ENCODE measurements at places on chromosomes 6 and 20.

DNA sequence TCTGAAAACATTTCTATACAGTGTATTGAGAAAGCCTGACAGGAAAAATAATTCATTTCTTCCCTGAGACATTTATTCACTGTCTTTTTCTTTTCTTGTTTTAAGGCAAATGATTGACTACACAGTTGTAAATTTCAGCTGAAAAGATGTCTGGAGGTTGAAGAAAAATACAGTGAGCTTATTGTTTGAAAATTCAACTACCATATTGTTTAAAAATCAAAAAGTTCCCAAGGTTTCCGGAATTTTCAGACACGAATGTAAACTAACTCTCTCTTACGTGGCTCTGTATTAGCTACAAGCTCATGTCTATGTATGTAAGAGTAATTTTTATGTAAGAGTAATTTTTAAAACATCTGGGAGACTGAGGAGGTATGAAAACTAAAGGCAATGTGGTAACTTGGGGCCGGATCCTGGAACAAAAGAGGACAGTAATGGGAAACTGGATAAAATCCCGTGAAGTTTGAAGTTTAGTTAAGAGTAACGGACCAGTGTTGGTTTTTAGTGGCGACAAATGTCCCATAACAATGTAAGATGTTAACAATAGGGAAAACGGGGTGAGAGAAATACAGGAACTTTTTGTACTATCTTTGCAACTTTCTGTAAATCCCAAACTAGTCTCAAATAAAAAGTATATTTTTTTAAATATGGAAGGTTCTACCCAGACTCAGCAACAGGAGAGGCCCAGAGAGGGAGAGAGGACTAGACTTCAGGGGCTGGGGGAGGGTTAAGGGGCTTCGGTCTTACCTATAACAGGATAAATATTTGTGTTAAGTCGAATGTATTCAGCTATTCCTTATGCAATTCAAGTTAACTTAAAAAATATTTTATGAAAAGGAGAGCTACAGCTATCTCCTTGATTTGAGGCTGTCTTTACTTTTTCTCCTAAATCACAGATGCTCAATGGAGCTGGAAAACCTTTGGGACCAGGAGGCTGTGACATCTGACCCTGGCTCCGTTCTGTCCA, 1.3 kb downstream of the PTGIS start:
- DNase-seq = no peak

DNA sequence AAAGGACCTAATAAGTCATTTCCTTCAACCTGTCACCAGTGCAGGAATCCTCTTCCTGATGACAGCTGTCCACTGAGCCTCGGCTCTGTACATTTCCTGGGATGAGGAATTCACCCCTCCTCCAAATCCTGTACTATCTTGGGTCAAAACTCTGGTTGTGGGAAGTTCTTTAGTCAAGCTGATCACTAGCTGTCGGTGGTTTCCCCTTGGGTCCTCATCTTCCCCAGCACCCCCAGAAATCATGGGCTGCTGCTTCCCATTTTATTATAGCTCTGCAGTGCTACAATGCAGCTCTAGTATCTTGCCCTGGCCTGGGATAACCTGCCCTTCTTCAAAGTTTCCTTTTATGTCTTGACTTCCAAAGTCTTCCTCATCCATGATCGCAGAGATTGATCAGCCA, 14.6 kb upstream of the ADA start:
- no peak for DNase-seq

DNA sequence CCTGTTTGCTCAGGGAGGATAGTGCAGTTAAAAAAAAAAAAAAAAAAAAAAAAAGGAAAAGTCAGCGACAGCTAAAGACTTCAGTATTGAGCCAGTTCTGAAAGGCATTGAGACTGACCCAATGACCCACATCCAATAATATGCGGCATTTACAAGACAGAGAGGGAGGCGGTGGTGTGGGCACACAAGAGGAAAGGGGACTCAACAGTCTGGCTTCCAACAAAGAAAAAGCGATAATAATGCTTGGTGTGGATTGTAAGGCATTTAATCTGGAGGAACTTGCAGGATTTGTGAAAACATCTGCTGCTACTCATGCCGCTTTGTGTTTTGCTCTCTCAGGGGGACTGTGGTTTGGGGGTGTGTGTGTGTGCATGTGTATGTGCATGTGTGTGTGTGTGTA, 784.3 kb upstream of the CHD6 start:
- DNase-seq = no peak

DNA sequence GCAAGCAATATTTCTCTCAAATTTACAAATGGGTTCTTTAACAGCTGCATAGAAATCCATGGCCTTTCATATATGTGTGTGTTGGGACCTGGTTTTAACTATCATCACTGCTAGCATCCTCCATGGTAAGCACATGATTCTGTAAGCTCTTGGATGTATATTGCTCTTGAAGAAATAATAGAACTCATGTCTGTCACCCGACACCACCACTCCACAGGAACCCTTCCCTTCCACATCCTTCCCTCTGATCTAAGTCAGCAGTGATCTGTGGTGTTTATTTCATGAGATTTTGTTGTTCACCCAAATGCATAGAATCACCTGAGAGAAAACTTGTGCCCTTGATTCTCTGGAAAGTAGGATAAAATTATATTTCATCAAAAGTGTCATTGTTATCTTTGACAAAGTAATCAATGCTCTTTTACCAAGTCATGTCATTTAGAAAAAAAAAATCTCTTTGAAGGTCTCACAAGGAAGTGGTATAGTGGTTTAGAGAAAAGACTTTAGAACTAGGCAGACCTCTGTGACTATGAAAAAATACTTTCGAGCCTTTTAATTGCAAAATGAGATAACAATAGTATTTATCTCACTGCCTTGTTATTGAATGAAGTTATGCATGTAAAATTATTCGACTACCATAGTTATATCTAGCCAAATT, 649.8 kb upstream of the SLC35B3 start:
- DNase-seq = no peak

DNA sequence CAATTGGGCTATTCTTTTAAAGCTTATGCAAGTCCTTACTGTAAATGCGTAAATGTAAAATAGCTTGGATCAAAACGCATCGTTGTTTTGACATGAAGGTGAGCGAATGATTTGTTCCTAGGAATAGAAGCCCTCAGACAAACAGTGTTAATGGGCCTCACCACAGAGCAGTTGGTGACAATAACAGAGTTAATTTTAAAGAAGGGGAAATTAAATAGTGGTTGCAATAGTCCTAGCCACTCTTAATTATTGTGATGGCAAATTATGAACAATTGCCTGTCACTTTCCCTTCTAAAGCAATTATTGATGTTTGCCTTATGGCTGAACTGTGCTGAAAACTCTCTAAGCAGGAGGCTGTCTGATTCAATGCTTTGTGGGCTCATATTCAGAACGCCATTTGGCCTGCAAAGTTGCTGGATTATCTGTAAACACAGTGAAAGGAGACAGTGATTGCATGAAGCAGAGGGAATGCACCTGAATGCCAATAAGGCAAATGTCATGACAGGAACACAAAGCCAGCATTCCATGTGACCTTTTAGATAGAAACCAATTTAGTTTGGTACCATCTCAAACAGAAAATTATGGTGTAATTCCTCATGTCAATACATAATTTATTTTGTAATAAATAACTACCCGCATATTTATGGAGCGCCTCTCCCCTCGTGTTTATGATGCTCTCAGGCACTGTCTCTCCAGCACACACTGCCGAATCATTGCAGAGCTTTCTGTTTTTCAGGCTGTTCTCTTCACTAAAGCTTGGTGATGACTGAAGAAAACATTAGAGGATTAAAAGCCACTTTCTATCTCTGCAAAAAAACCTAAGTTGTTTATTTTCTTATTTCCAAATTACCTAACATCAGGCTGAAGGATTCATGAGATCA, 387.5 kb downstream of the HACE1 start:
- DNase-seq = no peak

DNA sequence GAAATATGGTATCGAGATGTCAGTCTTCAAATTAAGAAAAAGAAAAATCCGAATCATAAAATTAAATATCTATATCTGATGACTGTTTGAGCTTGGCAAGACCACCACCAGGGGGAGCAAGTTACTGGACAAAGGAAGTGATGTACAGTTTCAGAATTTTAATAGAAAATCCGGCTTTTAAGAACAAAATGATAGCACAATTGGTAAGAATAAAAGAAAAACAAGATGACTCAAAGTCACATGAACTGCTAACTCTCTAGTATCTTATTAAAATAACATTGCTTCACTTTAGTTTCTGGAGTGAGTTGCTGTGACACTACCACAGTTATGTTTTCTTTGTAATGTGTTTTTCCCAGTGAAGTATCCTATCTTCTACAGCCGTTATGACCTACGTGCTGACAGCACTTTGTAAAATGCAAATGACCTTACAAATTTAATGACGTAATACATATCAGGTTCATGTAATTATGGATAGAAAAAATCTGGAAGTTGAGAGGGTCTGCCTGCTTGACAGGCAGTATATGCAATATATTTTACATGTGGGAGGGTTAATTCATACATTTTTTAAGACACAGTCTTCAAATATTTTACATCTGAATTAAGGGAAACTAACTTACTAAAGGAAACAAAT, 405.3 kb upstream of the HS3ST5 start:
- DNase-seq = peak; percentile 41

GRCh38 chr6:90610301-90610750, 23.5 kb upstream of the MAP3K7 start:
- DNase-seq = no peak

- no peak for DNase-seq
Measured at GRCh38 chr6:167409694-167410093, 84.8 kb downstream of the TTLL2 start.

DNA sequence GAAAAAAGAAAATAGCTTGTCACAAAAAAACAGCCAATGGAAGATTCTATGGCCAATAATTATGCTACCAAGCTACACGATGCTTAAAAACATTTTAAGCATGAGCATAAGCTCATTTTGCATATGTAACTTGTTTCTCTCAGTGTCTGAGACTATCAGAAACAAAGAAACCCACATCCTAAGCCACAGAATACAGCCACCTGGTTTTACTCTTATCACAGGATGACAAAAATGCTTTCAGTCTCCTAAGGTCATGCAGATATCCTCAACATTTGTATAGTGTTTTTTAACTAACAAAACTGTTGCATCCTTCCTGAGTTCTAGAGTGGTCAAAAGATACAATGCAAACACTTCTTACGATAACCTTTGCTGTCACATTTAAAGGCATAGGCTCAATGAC, 172.1 kb upstream of the RUNX2 start:
- DNase-seq = peak; percentile 14

DNA sequence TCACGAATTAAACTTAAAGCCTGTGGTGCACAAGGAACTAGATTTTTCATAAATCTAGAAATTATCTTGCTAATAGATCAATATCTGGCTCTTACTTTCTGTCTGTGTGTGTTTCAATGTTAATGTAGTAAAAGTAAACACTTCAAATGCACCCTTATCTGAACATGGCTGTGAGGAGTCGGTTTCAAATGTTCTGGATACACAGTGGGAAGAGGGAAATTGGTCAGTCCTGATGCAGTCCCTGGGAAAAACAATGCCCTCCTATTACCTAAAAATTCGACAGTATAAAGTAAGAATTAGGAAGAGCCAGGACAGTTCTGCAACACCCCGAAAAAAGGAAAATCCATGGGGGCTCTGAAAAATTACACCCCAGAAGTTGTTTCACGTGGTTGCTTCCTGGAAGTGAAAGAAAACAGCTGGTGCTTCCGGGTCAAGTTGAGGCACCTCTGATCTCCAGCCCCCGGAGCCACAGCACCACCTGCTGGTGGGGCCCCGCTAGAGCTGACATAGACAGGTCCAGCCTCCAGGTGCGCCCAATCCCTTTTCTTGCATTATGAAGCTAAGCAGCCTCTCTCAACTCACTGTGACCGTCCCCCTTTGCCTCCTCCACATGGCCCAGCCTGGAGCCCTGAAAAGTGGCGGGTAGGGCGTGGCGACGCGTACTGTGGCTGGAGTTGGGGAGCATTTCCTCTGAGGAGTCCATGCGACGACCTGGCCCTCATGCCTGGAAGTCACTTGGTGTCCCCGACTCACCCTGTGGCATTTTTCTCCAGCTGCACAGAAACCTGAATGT, 8.3 kb downstream of the SEMG2 start:
- peak; percentile 74 for DNase-seq

DNA sequence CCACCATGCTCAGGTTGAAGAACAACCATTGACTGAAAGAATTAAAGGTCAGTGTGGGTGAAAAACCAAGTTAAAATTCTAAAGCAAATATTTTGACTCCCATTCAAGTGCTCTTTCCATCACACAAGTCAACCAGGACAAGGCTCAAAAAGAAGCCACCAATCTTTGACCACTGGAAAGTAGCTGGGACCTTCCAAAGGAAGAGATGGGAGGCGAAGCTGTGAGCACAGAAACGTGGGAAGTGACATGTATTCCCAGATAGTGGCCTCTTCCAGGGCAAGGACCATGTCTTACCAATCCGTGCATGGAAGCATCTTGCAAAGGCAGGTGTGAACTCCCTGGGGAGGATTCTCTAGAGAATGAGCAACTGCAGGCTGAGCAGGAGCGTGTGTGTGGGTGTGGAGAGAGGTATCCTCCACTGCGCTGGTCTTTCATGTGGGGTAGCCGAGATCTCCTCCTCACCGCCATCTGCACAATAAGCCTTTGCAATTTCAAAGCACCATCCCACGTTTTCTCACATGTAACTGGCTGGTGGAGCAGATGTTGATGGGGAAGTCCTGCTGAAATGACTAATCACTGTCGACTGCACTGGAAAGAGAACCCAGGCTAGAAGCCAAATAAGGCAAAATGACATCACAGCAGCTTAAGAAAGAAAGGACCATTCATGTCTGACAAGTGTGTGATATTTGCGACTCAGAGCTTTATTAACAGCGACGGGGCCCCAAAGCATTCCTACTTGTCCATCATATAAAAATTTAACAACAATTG, 189.4 kb upstream of the RREB1 start:
- DNase-seq = peak; percentile 91

DNA sequence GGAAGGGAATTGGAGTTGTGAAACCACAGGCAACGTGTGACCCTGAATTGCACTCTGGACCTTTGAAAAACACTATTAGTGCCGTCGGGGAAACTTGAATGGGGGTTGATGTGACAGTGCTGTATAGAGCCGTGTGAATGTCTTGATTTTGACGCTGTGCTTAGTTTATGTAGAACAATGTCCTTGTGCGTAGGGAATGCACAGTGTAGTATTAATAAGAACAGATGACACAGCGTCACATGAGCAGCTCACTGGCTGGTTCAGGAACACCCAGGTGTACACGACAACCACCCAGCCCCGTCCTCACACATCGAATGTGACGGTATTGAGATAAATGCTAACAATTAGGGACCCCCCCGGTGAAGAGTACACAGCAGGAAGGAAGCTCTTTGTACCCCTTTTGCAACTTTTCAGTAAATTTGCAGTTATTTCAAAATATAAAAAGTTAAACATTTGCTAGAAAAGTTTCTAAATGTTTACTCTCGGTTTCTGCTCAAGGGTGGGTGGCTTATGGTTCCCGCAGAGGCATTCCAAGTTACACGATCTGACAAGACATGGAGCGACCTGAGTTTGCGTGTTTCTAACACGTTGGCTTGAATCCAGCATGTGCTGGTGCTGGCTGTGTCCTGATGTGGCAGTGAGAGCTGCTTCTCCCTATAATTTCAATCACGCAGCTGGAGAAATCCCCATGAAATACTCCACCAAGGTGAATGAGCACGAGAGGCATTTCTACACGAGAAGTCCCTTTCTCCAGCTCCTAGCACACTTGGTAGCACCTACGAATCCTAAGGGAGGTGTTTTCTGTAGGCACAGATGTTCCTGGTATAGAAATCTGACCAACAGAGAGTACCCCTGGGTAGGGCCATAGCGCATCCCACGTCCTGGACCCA, 208.0 kb upstream of the EXOC2 start:
- DNase-seq = no peak

- DNase-seq = no peak
Measured at GRCh38 chr20:12660918-12661317, 347.9 kb upstream of the SPTLC3 start.
